ENCODE measurements at places on chromosomes 7 and 10. TPM values are rescaled to one million over a fixed set of nuclear protein-coding genes. Genes with fewer than 3 reads are reported as not detected.
A peak's percentile ranks its signal among the peaks of the same experiment; 100 is the strongest.

LRRC18 gene
- total RNA-seq: not detected

TFPI2 gene
- 3.8 TPM for total RNA-seq

KCNMA1 gene
- 292 TPM for total RNA-seq

PLA2G12B gene
- total RNA-seq: not detected

HGF gene
- 27.2 TPM for total RNA-seq

ACBD7 gene
- not detected for total RNA-seq

DNAH11 gene
- 0.14 TPM for total RNA-seq

EN2 gene
- total RNA-seq: 0.14 TPM

- DNase-seq: no peak
These were observed 16.2 kb downstream of the KIFBP start for GRCh38 chr10:69004821-69005220.

GRCh38 chr7:27142580-27143022, 880 bp downstream of the HOXA5 start:
- DNase-seq: no peak

DNA sequence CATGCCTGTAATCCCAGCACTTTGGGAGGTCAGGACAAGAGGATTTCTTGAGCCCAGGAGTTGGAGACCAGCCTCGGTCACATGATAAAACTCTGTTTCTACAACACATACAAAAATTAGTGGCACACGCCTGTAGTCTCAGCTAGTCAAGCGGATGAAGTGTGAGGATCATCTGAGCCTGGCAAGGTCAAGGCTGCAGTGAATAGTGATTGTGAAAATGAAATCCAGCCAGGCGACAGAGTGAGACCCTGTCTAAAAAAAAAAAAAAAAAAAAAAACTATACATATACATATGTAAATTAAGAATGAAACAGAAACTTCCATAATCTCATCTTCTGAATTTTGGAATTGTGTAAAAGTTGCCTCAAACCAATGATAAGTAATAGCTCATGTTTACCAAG, 18.2 kb upstream of the FAM170B start:
- no peak for DNase-seq

GRCh38 chr10:11712744-11713143, 29.4 kb upstream of the ECHDC3 start:
- DNase-seq: no peak

DNA sequence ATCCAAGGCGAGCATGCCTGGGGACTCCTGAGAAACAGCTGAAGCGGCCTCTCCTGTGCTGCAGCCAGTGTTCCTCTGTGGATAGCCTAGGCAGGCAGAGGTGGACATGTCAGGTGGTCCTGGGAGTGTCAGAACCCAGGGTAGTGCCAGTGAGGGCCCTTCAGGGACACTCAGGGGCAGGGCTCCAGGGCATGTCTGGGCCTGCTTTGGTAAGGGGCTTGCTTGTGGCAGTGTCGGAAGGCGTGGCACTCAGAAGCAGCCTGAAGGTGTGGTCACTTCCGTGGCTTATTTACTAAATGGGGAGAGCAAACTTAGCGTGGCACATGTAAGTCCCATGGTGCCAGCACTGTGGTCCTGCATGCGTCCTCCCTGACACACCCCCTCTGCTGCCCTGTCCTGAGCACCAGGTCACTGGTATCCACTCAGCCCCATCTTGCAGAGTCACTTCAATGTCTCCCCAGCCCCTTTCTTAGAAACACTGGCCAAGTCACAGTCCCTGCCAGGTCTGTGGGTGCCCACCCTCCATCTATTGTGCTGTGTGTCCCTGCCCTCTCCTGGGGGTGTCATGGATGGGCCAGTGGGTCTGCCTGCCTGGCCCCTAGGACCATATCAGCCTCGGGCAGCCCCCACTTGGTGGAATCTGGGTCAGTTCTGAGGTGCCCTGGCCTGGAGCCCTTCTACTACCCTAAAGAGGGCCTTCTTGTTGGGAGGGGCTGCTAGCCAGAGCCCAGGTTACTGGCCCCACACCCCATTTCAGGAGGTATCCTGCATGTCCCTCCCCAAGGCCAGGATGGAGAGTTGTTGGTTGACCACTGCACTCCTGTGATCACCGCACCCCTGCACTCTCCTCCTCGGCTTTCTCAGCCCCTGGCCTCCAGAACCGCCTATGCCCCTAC, 6.4 kb downstream of the ZMIZ2 start:
- DNase-seq: no peak

GRCh38 chr7:80357530-80357929, 154.3 kb downstream of the GNAT3 start:
- no peak for DNase-seq

DNA sequence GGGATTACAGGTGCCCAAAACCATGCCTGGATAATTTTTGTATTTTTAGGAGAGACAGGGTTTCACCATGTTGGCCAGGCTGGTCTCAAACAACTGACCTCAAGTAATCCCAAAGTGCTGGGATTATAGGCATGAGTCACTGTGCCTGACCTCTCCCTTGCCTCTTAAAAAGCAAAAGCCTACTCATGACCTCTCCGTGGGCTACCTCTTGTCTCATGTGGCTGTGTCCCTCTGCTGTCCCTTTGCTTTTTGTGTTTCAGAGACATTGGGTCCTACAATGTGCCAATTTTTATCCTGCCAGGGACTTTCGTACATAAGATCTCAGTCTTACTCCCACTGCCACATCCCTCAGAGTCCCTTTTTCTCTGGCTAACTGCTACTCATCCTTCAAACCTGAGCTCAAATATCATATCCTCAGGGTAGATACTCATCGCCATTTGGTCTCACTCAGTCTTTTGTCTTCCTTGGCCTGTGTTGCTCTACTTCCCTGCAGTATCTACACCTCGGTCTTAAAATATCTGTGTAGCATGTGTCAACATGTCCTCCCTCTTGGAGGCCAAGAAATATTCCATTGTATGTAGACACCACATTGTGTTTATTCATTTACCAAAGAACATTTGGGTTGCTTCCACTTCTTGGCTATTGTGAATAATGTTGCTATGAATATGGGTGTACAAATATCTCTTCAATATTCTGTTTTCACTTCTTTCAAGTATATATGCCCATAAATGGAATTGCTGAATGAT, 465.0 kb upstream of the KLF6 start:
- DNase-seq: no peak

DNA sequence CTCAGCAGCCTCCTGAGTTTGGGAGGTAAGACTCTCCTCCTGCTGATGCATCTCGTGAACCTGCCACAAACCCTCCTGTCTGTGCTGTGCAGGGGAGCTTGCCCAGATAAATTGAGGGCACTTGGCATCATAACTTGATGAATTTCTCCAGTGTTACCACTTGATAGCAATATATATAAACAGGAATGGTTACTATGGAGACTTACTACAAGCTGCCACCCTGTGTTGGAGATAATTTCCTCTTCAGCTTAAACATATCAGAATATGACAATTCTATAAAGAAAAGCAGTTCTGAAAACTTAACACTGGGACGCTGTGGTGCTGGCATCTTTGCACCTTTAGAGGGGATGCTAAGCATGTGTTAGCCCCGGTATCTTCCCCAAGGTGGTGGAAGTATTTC, 14.9 kb downstream of the PFKFB3 start:
- no peak for DNase-seq

DNA sequence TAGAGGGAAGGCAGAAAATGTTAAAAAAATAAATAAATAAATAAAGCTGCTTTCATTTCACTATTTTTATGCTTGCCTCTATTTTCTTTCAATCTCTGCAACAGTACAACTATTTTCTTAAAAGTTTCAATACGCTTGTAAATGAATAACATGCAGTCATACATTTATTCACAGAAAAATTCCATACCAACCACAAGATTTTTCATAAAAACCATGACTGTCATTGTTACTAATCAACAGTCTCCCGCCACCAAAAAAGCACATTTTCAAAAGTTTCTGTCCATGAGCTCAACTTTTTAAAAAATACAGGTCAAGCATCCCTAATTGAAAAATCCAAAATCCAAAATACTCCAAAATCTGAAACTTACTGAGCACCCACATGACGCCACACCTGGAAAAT, 5.3 kb downstream of the PARD3 start:
- DNase-seq: no peak

DNA sequence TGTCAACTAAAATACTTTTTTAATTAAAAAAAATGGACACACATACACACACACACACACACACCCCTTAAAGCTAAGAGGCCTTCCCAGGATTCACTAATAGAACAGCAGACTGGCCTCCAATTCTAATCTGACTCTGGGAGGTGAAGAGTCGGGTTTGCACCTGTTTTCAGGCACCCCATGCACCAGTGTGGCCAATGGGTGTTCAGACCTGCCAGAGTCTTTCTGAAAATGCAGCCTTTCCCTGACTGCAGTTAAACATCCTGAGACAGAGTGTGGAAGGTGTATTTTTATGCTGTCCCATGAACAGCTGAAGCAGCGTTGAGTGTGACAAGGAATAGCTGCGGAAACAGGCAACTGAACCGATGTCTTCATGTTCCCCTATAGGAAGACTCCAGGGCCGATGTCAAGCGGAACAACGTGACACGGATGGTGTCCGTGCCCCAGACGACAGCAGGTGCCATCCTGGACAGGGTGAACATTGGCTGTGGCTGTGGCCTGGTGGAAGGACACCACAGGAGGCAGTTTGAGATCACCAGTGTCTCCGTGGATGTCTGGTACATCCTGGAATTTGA, 74.6 kb upstream of the LYZL2 start:
- no peak for DNase-seq

GRCh38 chr10:73810735-73811465, 498 bp downstream of the NDST2 start:
- no peak for DNase-seq

DNA sequence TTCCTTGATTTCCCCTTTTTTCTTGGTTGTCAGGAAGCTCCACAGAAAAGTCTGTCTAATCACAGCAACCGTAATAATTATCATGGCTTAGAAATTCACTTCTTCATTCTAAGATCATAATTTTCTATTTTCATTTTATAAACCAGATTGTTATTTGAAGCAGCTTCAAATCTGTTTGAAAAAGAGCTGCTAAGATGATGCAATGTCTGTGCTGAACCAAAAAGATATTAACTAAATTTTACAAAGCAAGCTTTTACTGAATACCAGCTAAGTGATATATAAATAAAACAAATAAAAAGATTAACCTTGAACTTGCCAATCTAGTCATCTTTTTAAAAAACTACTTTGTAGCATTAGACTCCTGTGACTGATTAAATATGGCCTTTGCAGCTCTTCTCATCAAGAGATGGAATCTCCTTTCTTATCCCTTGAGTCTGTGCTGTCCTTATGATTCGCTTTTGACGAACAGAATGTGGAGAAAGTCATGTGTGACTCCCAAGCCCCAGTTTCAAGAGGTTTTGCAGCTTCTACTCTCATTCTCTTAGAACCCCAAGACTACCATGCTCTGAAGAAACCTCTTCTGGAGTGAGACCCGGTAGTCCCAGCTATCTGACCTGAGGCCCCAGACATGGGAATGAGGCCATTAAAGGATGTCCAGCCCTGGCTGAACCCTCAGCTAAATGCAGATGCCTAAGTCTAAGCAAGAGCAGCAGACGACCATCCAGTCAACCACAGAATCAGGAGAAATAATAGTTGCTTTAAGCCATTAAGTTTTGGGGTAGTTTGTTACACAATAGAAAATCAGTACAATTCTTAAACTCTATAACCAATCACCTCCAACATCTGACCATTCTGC, 14.4 kb downstream of the NAMPT start:
- no peak for DNase-seq

GRCh38 chr7:40827222-40828085, 692.6 kb downstream of the SUGCT start:
- DNase-seq: no peak

- DNase-seq: no peak
These were observed 633.5 kb upstream of the ANKRD30A start for GRCh38 chr10:36491926-36492325.

- no peak for DNase-seq
These were observed 75.0 kb downstream of the RHOBTB1 start for GRCh38 chr10:60868946-60869345.

DNA sequence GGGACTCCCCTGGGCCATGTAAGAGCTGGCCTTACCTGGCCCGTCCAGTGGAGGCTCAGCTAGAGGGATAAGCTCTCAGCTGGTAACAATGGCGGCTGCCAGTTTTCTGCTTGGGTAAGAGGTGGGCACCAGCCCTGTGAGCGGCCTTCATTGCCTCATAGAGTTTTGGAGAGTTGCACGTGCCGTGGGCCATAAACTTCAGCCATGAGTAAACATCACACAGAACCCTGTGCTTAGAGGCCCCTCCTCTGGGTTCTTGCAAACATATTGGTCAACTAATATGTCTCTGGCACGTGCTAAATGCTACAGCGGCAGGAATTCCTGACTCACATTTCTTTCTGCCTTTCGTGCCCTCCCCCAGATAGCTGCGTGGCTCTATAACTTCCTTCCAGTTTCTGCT, 103.9 kb upstream of the LEP start:
- DNase-seq: no peak

DNA sequence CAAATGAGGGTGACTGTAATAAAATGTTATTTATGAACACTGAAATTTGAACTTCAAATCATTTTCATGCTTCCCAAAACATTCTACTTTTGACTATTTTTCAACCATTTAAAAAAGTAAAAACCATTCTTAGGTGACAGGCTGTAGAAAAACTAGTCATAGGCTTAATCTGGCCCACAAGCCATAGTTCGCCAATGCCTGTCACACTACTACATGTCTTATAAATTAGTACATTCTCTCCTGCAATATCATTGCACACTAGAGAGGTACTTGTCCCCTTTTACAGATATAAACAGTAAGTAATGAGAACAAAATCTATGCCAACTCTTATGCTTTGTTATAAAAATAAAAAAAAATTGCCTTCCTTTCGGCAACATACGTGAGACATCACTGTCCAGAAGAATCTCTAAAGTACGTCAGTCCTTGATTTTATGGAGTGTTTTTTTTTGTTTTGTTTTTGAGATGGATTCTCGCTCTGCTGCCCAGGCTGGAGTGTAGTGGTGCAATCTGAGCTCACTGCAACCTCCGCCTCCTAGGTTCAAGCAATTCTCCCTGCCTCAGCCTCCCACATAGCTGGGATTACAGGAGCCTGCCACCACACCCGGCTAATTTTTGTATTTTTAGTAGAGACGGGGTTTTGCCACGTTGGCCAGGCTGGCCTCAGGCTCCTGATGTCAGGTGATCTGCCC, 23.2 kb downstream of the UPF2 start:
- peak; percentile 75 for DNase-seq

- DNase-seq: no peak
These were observed 4.0 kb downstream of the TNRC18 start for GRCh38 chr7:5419539-5420066.

All from sigmoid colon (tissue), 7 donors.